ENCODE measurements at places on chromosomes 4 and X. TPM values are rescaled to one million over a fixed set of nuclear protein-coding genes. Genes with fewer than 3 reads are reported as not detected.

DNA sequence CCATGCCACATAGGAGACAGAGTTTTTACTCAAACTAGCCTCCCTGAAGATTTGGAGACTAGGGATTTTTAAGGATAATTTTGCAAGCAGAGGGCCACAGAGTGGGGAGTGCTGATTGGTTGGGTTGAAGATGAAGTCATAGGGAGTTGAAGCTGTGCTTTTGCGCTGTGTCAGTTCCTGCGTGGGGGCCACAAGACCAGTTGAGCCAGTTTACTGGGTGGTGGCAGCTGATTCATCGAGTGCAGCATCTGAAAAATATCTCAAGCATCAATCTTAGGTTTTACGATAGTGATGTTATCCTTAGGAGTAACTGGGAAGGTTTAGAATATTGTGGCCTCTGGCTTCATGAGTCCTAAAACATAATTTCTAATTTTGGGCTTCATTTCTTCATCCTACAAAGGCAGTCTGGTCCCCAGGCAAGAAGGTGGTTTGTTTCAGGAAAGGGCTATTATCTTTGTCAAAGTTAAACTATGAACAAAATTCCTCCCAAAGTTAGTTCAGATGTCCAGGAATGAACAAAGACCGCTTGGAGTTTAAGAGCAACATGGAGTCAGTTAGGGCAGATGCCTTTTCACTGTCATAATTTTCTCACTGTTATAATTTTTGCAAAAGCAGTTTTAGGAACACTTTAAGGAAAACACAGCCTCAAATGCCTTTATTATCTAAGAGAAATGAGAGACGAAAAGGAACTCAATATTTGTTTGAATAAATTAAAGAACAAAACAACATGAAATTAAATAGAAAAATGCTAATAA lies 960.8 kb upstream of the PRKX start:
- no peak for DNase-seq
- no peak overlapping the region for H3K27ac ChIP-seq
- H3K27me3 ChIP-seq, result no peaks in the 10 kb centered on the region
- no peak overlapping the region for H3K4me3 ChIP-seq
- H3K4me1 ChIP-seq, result no peaks in the 10 kb centered on the region

DNA sequence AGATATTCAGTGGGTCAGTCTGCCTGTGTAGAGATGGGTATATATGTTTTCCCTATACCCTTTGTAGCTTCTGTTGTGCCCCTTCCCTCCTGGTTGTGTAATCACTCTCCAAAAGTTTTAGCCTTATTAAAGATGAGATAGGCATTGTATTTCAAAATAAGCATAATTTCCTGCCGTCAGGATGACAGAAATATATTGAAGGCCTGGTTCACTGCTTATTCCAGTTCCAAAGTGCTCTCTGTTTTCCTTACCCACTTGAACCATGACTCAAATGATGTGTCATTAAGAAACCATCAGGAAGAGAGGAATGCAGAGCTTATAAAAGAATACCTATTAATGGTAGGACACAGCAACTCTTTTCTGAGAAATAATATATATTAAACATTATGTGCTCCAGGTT lies 178.5 kb downstream of the GABRB1 start:
- no peak overlapping the region for H3K27ac ChIP-seq
- no peaks in the 10 kb centered on the region for H3K4me1 ChIP-seq
- no peak overlapping the region for H3K4me3 ChIP-seq
- DNase-seq, result no peak
- no peaks in the 10 kb centered on the region for H3K36me3 ChIP-seq
- peaks cover under 1% of the 10 kb centered on the region for H3K27me3 ChIP-seq

TCEAL9 gene
- 1.5 TPM for total RNA-seq

SPANXD gene
- total RNA-seq, result not detected
